Kasumi-1 (cell line): ENCODE measurements at places on chromosomes 7 and 10.

- DNase-seq = peak; percentile 59
These were observed 8.2 kb downstream of the TFR2 start for GRCh38 chr7:100632951-100633717.

DNA sequence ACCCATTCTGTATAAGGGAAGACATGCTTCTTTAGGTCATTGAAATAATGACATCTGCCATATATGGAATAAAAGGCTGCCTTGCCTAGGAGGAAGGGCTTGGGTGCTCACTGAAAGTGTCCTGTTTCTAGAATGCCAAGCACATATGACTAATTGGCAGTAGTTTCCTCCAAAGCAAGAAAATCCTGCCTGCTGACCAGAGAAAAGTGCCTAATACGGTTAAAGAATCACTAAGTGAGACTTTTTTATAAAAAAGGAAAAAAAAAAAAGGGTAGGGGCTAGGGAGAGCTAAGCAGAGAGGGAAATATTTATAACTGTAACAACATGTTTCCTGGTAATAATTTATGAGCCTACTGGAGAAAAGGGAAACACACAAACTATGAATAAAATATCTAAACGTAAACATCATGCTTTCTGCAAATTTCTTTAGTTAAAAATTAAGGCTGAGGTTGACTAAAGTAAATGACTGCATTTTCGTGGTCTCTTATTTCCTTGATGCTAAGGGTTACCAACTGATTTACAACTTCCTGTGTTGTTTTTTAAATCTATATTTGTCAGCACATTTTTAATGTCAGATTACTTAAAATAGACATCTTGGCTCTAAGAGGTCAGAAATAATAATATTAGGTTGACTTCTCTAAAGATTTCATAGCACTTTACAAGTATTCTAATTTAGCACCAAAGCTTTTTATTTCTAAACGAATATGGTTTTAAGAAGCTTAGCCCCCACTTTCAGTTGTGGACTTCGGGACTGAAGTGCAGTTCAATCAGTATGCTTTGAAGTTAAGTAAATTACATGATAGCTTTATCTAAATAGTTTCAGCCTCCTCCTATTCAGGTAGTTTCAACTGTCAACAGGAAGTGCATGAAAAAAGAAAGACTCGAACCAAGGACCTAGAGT is 89.6 kb downstream of the CABCOCO1 start:
- DNase-seq = no peak

DNA sequence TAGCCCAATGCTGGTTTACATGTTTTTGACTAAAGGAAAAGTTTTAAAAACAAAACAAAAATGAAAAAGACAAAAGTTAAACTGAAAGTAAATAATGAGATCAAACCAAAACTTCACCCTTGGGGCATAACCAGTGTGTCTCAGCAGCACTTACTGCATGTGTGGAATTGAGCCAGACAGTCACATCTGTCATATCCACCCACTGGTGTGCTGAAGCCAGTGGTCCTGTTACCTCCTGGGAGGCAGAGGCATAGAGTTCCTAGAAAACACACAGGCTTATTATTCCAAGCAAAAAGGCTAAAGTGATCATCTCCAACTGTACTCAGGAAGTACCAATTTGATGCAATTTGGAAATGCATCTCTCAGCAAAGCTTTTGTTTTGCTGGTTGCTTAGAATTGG is 40.4 kb downstream of the ASAH2 start:
- no peak for DNase-seq

GRCh38 chr10:131077724-131078123 is 233.8 kb downstream of the TCERG1L start:
- DNase-seq = no peak

- DNase-seq = no peak
These were observed 86.6 kb upstream of the TCERG1L start for GRCh38 chr10:131398166-131398565.

GRCh38 chr10:75611172-75611992 is 180.0 kb downstream of the LRMDA start:
- DNase-seq = peak; percentile 71

DNA sequence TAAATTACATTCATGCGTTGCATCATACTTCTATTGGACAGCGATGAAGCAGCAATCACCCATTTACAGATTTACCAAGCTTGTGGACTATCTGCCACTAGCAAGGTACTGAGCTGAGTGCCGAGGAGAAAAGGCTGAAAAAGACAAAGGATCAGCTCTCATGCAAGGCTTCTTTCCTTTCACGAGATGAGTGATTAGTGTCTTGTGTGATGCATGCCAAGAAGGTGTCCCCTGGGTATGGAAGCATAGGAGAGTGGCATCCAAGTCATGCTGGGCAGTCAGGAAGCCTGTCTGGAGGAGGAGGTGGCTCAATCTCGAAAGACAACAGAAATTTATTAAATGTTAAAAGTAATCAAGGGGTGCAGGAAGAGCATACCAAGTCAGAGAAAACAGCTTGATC is 40.9 kb downstream of the ACSM6 start:
- DNase-seq = no peak

DNA sequence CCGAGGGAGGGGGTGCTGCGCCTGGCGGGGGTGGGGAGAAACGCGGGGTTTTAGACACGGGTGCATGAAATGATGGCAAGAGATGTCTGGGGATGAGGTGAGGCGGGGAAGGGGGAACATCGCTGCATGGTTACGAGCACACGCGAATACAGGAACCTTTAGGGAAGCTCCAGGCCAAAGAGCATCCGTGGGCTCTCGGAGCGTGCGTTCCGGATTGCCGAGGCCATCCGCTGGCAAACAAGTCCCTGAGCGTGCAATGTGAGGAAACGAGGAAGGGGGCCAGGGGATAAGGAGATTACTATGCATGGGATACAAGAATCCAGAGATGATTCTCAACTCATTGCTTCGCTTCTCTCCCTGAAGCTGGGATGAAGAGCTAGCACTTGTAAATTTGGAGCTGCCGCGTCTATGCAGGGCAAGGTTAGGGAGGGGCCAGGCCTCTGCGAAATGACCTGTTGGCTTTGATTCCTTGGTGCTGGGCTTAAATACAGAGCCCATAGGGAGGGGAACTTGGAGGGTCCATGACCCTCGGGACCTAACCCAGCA is 520 bp upstream of the WNT2 start:
- no peak for DNase-seq

DNA sequence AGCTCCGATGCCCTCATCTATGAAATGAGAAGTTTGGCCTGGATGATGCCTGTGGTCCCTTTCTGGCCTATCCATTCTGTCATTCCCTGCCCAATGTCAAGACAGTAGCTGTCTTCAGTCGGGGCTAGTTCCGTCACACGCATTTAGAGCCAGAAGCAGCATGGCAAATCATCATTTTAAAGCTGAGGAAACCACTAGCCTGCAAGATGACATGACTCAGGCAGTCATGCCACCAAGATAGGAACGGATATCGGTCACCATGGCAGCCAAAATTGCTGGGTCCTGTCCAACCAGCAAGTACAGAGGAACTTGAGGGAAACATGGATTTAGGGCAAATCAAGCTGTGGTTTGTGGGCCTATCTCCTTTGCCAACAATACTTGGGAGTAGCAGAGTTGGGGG is 64.5 kb upstream of the MRLN start:
- DNase-seq = peak; percentile 90

- peak; percentile 79 for DNase-seq
These were observed 128.3 kb downstream of the NEBL start for GRCh38 chr10:20768843-20769242.

GRCh38 chr7:20220921-20221547 is 3.9 kb upstream of the MACC1 start:
- no peak for DNase-seq

- no peak for DNase-seq
These were observed 1.2 kb upstream of the ARPC1B start for GRCh38 chr7:99373091-99374066.

DNA sequence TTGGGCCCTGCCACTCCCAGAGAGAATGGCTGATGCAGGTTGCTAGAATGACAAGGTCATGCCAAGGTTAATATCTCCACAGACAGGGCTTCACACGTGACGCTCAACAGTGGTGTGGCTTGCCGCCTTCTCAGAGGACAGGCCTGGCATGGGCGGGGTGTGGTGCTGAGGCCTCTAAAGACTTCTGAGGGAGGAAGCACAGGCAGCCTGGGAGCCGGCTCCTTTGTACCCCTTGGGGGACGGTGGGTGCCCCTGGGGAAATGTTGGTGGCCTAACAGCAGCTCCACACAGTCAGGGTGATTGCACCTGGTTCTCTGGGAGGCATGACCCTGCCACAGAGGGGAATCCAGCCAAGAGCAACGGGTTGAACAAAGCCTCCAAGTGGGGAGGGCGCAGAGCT is 115.1 kb downstream of the PKD1L1 start:
- DNase-seq = no peak

- no peak for DNase-seq
These were observed 135.2 kb upstream of the UNC5B start for GRCh38 chr10:71077143-71077581.

DNA sequence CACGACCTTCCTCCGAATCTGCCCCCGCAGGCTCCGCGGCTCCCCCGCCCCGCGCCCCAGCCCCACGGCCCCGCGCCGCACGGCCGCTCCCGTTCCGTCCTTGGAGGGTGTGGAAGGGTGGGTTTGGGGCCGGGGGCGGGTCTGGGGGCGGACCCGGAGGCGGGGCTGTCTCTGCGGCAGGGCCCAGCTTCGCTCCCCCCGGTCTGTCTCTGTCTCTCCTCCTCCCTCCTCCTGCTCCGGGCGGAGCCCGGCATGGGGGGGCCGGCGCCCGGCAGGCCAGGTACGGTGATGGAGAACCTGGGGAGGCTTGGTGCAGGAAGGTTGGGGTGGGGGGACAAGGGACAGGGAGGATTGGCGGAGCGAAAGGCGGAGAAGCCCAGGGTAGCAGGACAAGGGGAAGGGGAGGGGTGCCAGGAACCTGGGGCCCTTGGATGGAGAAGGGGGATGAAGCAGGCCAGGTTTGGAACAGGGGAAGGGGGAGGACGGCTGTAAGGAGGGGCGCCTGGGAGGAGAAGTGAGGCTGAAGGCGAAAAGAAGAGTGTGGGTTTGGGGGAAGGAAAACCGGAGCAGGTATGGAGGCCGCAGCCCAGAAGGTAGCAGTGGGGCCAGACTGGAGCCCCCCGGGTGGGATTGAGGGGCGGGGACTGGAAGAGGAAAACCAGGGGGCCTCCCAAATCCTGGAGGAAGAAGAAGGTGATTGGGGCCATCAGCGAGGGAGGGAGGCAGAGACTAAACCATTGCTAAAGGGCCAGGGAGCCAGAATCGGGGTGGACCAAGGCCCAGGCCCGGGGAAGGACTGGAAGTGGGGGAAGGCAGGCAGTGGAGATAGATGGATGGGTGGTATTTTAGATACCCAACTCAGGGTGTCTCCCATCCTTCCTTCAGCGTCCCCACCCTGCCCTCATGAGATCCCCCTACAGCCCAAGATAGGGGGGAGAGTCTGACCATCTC is at the start of gene NYAP1:
Gene NYAP1, plus strand, starts transcription at position 206 of the 951 bp plus-strand sequence. CDS start 1,385 bp downstream, outside the sequence.
- peak; percentile 45 for DNase-seq

DNA sequence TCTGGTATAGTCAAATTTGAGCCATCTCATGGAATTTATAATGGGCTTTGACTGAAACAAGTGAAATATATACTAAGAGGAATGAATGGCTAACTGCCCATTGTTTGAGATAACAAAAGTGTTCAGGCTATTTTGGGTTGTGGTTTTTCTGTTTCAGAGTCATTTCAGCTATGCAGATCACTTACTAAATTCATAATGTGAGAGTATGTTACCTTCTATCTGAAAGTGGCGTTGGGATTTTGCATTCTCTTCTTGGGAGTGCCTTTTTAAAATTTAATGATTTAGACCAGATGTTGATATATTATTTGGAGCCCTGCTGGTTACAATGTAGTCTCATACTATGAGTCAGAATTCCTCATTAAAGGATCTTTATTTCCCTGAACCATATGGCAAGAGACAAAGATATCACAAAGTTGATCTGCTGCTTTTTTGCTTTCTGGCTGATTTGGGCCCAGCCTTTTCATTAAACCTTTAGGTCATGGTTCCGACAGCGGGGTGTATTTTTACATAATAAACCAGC is 10.4 kb downstream of the VCL start:
- peak; percentile 32 for DNase-seq

GRCh38 chr7:41063116-41063515 is 639.8 kb downstream of the INHBA start:
- no peak for DNase-seq

- no peak for DNase-seq
These were observed 132.7 kb upstream of the CALCR start for GRCh38 chr7:93707249-93707648.

GRCh38 chr10:63583397-63583796 is 62.2 kb downstream of the REEP3 start:
- no peak for DNase-seq

- DNase-seq = no peak
These were observed 742.0 kb downstream of the AUTS2 start for GRCh38 chr7:70340236-70340635.

- no peak for DNase-seq
These were observed 4.4 kb downstream of the ZNF655 start for GRCh38 chr7:99562832-99563231.

DNA sequence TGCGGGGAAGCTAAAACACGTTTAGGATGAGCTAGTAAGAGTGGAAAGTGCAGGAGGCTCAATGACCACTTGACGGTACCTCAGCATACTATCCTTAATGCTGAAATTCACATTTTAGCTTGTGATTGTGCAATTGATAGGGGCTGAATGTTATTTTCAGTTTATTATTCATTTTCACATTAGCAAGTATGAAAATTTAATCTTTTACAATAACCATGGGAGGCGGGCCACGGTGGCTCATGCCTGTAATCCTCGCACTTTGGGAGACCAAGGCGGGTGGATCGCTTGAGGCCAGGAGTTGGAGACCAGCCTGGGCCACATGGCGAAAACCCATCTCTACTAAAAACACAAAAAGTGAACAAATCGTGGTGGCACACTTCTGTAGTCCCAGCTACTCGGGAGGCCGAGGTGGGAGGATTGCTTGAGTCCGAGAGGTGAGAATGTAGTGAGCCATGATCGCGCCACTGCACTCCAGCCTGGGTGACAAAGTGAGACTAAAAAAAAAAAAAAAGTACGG is 22.0 kb upstream of the ANLN start:
- no peak for DNase-seq

DNA sequence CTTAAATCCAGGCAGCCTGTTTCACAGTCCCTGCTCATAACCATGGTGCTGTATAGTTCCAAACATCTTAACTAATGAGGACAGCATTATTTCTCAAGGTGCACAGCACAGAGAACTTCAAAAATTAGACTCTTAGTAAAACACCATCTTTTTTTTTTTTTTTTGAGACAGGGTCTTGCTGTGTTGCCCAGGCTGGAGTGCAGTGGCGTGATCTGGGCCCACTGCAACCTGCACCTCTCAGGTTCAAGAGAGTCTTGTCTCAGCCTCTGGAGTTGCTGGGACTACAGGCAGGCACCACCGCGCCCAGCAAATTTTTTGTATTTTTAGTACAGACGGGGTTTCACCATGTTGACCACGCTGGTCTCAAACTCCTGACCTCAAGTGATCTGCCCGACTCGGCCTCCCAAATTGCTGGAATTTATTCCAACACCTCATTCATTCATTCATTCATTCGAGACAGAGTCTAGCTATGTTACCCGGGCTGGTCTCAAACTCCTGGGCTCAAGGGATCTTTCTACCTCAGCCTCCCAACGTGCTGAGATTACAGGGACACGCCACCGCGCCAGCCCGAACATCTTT is 507 bp upstream of the TMEM254 start:
- no peak for DNase-seq

- peak; percentile 63 for DNase-seq
These were observed 41.4 kb upstream of the GHITM start for GRCh38 chr10:84097787-84098353.

GRCh38 chr7:112082306-112082705 is 123.9 kb downstream of the DOCK4 start:
- no peak for DNase-seq

- DNase-seq = no peak
These were observed 183.4 kb downstream of the DYNC1I1 start for GRCh38 chr7:95955748-95956147.

GRCh38 chr10:125961743-125962142 is 65.4 kb downstream of the FANK1 start:
- DNase-seq = no peak

- DNase-seq = no peak
These were observed 27.7 kb upstream of the TM9SF3 start for GRCh38 chr10:96614515-96614914.
